Right renal cortex interstitium (tissue), 3 donors: ENCODE measurements at places on chromosomes 13 and 19.

DNA sequence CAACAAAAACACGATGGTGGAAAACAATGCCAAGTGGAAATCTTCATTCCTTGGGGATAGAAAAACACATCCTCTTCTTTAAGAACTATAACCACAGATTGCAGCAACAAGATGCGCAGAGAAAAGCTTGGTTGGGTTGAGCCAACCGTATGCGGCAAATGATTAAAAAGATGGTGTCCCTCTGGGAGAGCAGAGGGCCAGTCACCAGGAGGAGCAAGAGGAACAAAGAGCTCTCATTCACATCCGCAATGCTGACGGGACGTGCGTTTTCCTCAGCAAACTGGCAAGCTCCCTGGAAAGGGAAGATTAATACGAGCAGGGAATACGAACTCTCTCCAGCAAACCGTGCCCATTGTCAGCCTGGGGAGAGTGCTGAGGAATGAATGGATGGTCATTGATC is 141.6 kb downstream of the KATNAL1 start:
- no peak for DNase-seq

DNA sequence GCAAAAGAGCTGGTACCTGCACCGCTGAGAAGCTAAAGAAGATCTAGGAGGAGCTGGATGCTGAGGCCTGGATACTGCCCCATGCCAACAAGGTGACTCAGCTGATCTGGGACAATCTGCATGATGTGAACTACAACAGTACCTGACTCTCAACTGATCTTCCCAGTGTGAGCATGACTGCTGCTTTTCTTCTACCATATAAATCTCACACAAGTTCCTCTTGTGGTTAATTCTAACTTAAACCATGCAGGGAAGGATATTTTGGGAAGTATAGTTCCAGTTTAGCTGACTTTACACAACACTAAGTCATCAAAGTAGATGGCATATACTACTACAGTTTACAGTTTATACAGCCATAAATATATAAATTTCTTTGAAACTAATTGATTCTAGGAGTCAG is 91.9 kb downstream of the SLAIN1 start:
- DNase-seq, result no peak

DNA sequence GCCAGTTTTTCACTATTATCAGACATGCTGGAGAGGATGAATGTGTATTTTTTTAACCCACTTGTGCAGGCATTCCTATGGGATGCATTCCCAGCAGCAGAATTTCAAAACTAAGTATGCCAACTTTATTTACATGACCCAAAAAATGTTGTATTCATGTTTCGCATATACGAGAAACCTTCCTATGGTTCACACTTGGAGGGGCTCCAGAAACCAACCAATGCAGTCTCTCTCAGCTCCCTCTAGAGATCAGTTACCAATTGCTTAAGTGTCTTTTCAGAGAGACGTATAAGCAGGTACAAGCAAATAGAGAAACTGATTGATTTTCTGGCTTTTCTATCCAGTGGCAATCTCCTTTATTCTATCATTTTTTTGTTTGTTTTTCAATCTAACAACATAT is 5.5 kb upstream of the PTOV1 start:
- DNase-seq, result no peak

DNA sequence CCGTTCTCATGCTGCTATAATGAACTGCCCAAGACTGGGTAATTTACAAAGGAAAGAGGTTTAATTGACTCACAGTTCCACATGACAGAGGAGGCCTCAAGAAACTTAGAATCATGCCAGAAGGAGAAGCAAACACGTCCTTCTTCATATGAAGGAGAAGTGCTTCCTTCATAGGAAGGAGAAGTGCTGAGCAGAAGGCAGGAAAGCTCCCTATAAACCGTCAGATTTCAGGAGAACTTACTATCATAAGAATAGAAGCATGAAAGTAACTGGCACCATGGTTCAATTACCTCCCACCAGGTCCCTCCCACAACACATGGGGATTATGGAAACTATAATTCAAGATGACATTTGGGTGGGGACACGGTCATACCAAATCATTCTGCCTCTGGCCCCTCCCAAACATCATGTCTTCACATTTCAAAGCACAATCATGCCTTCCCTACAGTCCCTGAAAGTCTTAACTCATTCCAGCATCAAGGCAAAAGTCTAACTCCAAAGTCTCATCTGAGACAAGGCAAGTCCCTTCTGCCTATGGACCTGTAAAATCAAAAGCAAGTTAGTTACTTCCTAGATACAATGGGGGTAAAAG is 10.6 kb downstream of the ACOD1 start:
- DNase-seq, result no peak

DNA sequence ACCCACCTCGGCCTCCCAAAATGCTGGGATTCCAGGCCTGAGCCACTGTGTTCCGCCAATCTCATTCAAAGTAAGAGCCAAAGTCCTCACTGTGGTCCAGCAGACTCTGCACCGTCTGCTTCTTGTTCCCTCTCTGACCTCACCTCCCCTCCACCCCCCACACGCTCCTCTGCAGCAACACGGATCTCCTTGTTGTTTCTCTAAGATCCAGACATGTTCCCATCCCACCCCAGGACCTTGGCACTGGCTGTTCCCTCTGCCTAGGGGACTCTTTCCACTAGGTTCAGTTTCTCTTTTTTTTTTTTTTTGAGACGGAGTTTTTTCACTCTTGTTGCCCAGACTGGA is 38.4 kb downstream of the LTBP4 start:
- DNase-seq, result no peak

GRCh38 chr19:16890461-16891184 is 1.8 kb downstream of the F2RL3 start:
- DNase-seq, result no peak
